ENCODE measurements at places on chromosomes 11 and 22.

DNA sequence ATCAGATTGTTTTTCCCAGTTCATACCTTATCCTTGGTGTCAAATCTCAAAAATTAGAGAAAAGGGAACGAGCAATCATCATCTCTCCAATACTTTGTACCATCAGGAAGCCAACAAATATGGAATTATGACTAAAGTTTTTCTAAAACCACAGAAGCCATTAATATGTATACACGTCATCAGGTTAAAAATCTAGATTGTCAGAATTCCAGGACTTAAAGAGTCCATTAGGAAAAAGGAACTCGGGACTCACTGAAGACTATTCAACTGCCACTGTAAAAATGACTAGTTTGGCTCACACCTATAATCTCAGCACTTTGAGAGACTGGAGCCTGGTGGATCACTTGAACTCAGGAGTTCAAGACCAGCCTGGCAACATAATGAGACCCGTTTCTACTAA lies 344.4 kb upstream of the LRRC4C start:
- no peak for DNase-seq

DNA sequence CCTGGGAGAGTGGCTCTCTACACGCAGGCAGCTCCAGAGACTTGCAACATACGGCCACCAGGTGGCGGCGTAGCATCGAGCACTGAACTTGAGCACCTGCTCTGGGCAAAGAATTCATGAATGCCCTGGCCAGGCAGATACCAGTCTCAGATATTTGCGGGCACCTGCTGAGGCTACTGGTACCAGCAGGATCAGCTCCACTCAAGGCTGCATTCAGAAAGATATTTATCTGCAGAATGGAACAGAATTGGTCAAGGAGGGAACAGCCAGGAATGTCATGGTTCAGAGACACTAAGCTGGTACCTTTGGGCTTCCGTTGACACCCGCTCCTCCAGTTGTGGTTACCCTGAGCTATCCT lies 10.8 kb upstream of the CCDC86 start:
- DNase-seq = peak; percentile 64

GRCh38 chr22:38474003-38474607 lies 6.2 kb downstream of the KDELR3 start:
- no peak for DNase-seq

GRCh38 chr11:100876815-100877520 lies 189.9 kb downstream of the ARHGAP42 start:
- no peak for DNase-seq

GRCh38 chr11:126124231-126124661 lies 61.6 kb upstream of the CDON start:
- no peak for DNase-seq

DNA sequence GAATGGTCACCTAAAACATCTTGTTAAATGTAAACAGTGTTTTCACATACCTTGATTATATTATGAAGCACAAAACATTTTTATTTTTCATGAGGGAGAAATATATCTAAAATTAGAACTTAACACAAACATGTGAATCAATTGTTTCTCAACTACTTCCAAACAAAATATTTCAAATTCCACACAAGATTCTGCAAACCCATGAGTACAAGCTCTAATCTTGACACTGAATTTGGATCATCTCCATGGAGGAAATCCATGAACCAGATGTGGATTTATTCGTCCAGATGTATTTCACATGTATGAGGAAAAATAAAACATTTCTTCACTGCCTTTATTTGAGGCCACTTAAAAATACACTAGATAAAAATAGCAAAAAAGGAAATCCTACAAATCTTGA lies 184.2 kb downstream of the SBF2 start:
- DNase-seq = no peak

- no peak for DNase-seq
Observed at GRCh38 chr22:38467904-38468442, at the start of gene KDELR3. KDELR3 (plus strand) TSS chr22:38468096; CDS start chr22:38468234, 138 bp downstream.

Data from activated effector memory CD4-positive, alpha-beta T cell treated with Interleukin-2 at 50 U/mL for 16 hours (primary cell).